ENCODE measurements at places on chromosomes 6 and 20. TPM values are rescaled to one million over a fixed set of nuclear protein-coding genes. Genes with fewer than 3 reads are reported as not detected.
A peak's percentile ranks its signal among the peaks of the same experiment; 100 is the strongest.

DNA sequence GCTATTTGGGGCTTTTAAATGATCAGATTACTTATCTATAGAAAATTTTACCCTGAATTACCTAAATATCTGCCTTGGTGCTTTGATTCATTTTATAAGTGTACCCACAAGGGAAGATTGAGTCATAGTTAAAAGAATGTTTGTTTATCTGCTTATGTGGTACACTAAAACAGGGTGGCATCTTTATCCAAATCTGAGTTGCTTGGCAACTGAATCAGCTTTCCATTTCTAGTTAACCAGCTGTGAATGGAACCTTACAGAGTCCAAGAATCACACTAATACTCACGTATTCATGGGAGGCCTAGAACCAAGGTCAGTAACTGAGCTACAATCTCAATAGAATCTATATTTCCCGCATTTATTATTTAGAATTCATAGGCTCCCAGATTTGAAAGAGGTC lies 44.0 kb upstream of the CAP2 start:
- no peak for DNase-seq

- DNase-seq: no peak
Measured at GRCh38 chr20:18513208-18513607, 5.5 kb downstream of the SEC23B start.

- DNase-seq: no peak
Measured at GRCh38 chr6:12265791-12266190, 24.4 kb upstream of the EDN1 start.

DNA sequence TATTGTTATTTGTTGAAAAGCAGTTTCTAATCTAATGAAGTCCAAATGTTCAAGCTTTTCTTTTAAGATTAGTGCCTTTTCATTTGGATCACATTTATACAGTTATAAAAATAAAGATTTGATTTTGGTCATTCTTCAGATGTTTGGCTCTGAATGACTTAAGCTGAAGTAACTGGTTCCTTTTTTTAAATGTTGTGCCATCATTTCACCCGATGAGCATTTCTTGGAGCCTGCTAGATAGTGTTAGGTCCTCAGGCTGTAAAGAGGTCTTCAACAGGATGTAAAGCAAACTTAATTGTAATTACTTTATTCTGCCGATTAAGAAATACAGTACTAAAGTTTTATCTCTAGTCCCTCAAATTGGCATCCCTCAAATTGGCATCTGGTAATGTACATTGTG lies 41.2 kb upstream of the ASIP start:
- DNase-seq: no peak

- no peak for DNase-seq
Measured at GRCh38 chr20:13068336-13068735, 59.6 kb downstream of the SPTLC3 start.

SMIM26 gene
- total RNA-seq: 55.2 TPM

DNA sequence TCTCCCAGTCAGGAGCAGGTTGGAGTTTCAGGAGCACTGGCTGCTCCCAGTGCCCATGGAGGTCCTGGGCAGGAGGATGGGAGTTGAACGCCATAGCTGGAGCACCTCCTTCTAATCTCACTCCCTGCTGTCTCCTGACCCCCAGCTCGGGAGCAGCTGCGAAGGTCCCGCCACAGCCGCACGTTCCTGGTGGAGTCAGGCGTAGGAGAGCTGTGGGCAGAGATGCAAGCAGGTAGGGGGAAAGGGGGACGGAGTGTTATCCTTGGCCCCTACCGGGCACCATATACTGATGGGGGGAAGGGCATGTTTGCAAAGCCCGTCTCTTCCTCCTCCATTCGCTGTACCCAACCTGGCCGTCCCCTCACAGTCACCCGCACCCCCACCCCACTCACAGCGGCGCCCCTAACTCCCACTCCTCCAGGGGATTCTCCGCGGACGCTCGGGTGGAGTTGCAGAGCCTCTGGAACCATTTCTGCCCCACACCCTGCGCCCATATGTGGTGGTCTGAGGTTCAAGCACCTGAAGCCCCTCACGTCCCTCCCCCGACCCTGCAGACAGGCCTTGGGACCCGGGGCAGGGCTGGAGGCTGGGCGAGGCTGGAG lies 16.7 kb downstream of the HSPA12B start:
- no peak for DNase-seq

DNA sequence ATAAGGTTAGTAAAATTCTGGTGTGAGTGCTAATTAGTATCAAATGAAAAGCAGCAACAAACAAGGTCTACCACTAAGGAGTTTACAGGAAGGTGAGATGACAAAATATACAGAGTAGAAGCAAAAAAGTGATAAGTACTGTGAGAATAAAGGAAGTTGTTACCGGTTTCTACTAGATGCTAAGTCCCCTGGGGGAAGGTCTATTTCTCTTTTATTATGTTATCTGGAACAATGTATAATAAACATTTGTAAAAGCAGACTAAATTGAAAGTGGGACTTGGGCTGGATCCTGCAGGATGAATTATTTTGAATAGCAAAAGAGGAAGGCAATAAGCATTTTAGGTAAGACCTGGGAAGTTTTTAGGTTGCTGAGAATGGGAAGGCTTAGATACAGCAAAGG lies 158.7 kb upstream of the SLC22A16 start:
- no peak for DNase-seq

DNA sequence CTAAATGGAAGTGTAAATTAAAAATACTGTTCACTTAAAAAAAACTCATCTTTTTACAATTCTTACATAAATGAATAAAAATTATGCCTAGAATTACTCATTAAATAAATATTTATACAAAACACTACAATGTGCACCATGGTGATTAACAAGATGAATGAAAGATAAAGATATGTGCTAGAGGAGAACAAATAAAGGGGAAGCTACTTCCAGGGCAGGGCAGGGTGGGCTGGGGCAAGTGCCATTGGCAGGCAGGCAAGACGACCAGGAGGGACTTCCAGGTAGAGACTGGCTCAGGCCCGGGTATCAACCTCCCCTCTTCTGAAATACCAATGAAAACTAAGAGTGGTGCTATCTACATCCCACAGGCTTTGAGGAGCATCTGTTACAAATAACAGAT lies 20.4 kb downstream of the PREP start:
- DNase-seq: no peak

GRCh38 chr6:24721461-24722215 lies 2.7 kb upstream of the C6orf62 start:
- DNase-seq: peak; percentile 89

GRCh38 chr6:122284848-122285247 lies 114.6 kb upstream of the HSF2 start:
- DNase-seq: no peak

HLA-DPA1 gene
- 26.2 TPM for total RNA-seq

GRCh38 chr20:62918831-62919230 lies 7.5 kb downstream of the DIDO1 start:
- DNase-seq: peak; percentile 72

DNA sequence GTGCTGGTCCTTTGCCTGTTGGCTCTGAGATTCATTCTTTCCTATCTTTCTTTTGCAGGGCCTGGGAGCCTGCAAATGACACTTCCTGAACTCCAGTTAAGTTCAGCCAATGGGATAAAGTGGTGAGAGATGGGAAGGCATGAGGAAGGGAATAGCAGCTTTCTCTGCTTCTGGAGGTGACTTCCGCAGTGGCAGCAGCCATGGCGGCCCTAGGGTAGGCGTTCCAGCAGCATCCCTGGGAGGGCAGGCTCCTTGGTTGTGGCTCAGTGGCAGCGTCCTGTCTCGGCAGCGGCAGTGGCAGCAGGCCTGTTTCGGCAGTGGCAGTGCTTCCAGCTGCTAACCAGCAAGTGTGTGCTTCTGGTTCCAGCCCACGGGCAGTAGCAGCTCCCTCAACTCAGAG lies 7.3 kb upstream of the MDFI start:
- DNase-seq: no peak

DNA sequence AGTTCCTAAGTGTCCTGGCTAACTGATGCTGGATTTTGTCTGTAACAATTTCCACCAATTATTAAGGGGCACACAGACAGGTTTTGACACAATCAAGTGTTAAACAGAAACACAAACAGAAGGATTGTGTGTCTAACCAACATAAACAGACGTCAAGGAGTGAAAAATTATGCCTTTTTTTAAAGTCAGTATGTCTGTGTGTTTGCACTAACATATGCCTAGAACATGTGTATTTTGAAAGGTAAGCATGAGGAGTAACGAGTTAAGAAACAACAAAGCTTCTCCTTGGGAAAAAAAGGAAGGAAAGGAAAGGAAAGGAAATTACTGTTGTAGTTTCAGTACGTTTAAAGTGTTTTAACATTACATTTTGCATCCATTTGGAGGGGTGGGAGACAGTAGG lies 466.3 kb upstream of the ID4 start:
- no peak for DNase-seq

GRCh38 chr6:87684895-87685654 lies 17.0 kb downstream of the AKIRIN2 start:
- DNase-seq: no peak

- no peak for DNase-seq
Measured at GRCh38 chr20:21571841-21572690, 58.2 kb upstream of the NKX2-2 start.

- DNase-seq: no peak
Measured at GRCh38 chr6:1394514-1395463, 5.4 kb downstream of the FOXF2 start.

GRCh38 chr6:110270165-110270564 lies 88.0 kb downstream of the METTL24 start:
- DNase-seq: no peak

DNA sequence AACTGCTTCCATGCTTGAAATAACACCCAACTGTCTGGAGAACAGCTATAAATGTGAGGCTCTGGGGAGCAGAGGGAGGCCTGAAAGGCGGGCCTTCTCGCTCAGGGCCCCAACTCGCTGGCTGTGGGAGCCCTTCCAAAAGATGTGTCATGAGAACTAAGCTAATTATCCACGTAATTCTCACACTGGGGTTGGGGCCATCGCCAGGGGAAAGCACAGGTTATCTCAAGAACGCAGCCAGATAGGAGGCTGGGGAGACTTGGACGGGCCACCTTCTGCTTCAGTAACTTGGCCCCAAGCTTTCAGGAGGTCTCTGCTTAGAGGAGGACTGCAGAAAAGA lies 1.6 kb downstream of the PXDC1 start:
- no peak for DNase-seq

RIPOR3 gene
- total RNA-seq: not detected

DNA sequence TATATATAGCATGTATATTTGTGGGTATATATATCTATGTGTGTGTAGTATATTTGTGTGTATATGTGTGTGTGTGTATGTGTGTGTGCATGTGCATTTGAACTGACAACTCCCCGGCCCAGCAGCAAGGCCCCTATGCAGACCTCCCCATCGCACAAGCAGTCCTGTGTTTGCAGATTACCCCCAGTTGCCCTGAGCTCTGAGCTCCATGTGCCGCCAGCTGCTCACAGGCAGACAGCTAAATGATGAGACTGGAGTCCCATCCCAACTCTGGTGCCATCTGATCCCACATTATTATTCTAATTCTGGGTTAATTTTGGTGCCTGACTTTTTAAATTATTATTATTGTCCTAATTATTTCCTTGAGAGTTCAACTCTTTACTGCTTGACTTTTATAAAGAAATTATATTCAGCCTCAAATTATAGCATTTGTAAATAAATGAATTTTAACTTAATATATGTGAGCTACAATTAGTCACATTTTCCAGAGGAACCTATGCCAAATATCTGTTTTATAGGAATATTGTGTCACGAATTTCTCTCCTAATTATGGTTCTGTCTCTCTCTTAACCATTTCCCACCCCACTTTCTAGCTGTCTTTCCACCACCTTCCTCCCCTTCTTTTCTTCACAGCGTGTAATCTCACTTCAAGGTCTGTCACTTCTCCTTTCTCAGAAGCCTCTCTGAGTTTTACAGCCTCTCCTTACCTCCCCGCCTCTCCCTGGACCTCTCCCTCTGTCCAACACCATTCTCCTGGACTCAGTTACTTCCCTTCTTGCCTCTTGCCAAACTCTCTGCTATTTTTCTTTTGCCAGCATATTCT lies 90.6 kb upstream of the SYNDIG1 start:
- DNase-seq: no peak

TREML1 gene
- total RNA-seq: not detected

- DNase-seq: no peak
Measured at GRCh38 chr20:32157611-32158010, 48.1 kb downstream of the TM9SF4 start.

- no peak for DNase-seq
Measured at GRCh38 chr6:152071318-152071717, 263.8 kb downstream of the ESR1 start.

- DNase-seq: peak; percentile 29
Measured at GRCh38 chr6:153511896-153512496, 380.9 kb upstream of the RGS17 start.

DNA sequence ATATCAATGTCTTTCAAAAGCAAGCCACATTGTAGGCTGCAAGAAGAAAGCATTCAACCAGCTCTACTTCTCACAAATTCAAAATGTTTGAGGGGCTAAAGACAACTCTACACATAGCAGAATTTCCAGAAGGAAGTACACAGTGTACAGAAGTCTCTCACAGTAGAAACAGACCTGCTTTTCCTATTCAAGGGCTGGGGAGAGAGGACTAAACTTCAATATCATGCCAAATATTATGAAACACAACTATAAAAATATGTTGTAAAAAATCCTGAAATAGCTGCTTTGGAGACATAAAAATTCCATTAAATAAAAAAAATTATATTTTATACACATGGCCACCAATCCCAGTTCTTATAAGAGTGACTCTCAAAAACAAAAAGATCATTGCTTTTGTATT lies 70.8 kb upstream of the IPCEF1 start:
- no peak for DNase-seq

- DNase-seq: no peak
Measured at GRCh38 chr20:434661-435419, 26.7 kb downstream of the RBCK1 start.

GRCh38 chr6:33235221-33235634 lies 26.9 kb downstream of the RING1 start:
- no peak for DNase-seq

GRCh38 chr6:42007286-42008137 lies 42.8 kb upstream of the TAF8 start:
- DNase-seq: peak; percentile 50

GRCh38 chr6:70638468-70638867 lies 29.2 kb upstream of the SMAP1 start:
- DNase-seq: no peak

DNA sequence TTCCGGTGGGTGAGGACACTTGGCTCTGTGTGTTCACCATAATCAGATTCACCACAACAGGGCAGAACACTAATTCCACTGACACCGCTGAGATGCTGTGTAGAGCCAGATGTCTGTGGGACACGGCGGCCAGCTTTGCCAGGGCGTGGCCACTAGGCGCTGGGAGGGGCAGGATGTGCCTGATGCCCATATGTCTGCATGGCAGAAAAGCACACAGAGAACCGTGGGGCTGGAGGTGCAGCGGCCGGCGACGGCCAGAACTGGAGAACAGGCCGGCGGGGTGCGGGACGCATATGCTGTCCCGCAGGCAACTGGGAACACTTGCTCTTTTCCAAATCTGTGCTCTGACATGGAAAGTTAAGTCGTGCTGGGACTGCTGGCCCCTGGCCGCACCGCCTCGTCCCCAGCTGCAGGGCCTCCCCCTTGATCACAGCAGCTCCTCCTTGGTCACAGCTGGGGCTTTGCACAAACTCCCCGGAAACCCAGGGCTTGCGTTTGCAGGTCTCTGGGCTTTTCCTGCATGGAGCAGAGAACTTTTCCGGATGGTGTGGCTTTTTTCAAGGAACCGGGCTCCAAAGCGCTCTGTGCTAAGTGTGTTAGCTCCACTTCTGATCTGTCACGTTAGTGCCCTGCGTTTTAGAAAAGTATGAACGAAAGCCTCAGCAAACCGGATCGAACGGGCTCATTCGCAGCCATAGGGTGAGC lies 31.1 kb downstream of the NTSR1 start:
- peak; percentile 61 for DNase-seq

CRISP2 gene
- total RNA-seq: not detected

QRSL1 gene
- total RNA-seq: 14.7 TPM

GRCh38 chr20:58463256-58463655 lies 51.9 kb downstream of the APCDD1L start:
- DNase-seq: no peak

- no peak for DNase-seq
Measured at GRCh38 chr6:10033223-10033829, 381.5 kb downstream of the TFAP2A start.

All from activated CD4-positive, alpha-beta T cell treated with anti-CD3 and anti-CD28 coated beads, Interleukin-2, amount 10 ng/mL, durations not matched to agents 7 days and 5 days (primary cell).